Caudate nucleus (tissue), 63 donors: ENCODE measurements at places on chromosomes 5 and 9.

GRCh38 chr9:128689820-128690683 lies 1.0 kb downstream of the SET start:
- no peak for DNase-seq

- DNase-seq: no peak
These were observed 47.8 kb upstream of the TRIM32 start for GRCh38 chr9:116639251-116639741.

DNA sequence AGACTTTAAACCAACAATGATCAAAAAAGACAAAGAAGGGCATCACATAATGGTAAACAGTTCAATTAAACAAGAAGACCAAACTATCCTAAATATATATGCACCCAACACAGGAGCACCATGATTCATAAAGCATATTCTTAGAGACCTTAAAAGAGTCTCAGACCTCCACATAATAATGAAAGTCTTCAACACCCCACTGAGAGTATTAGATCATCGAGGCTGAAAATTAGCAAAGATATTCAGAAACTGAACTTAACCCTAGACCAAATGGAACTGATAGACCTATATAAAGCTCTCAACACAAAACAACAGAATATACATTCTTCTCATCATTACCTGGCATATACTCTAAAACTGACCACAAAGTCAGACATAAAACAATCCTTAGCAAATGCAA lies 11.7 kb upstream of the SPINK14 start:
- no peak for DNase-seq

GRCh38 chr5:8913522-8913921 lies 632.4 kb downstream of the SEMA5A start:
- DNase-seq: no peak

GRCh38 chr9:83013867-83014605 lies 48.9 kb downstream of the RASEF start:
- no peak for DNase-seq

DNA sequence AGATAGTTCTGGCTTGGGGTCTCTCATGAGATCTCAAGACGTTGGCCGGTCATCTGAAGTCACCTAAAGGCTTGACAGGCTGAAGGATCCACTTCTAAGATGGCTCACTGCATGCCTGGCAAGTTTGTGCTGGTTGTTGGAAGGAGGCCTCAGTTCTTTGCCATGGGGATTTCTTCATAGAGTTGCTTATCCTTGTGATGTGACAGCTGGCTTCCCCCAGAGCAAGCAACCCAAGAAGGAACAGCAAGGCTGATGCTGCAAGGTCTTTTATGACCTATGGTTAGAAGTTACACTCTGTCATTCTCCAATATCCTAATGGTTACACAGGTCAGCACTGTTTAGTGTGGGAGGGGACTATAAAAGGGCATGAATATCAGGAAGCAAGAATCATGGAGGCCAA lies 20.7 kb upstream of the GRPEL2 start:
- DNase-seq: no peak

- no peak for DNase-seq
These were observed 42.5 kb upstream of the PHF2 start for GRCh38 chr9:93533863-93534262.

DNA sequence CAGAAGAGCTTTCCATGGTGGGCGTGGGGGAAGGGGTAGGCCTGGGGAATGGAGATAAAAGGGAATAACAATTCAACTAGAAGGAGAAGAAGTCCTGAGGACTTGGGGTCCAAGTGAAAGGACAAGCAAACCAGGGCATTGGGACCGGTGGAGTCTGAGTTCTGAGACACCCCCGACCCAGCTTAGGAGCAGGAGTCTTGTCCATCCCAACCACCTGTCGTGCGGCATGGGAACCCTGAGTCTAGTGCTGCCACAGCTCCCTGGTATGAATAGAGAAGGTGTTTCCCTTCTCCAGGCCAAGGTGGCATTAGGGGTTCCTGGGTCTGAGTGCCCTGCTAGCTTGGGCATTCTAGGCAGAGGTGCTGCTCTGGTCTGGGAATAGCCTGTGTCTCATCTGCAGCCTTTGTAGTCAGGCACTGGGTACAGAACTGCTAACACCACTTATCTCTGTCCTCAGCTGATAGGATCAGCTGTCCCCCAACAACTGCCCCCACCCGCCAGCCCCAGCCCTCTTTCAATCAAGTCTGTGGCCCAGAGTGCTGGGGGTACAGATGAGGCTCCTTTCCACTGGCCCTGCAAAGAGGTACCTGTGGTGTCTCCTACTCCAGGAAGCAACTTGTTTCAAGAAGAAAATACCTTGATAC lies 9.9 kb downstream of the HNRNPAB start:
- DNase-seq: no peak

DNA sequence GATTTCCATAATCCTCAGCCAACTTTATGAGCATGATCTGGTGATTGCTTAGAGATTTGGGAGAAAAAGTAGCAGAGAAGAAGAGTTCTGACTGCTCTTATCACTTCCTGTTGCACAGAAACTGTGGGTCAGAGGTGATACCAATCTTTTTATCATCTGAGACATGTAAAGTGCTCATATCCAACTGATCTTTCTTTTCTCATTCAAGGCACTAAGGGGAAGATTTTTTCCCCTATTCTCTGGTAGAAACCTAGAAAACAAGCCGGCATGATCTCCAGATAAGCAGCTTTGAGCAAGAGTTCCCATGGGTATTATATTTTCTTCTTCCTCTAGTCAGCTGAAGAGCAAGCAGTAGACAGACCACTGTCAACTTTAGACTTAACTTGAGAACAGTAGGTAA lies 29.0 kb upstream of the GPR150 start:
- no peak for DNase-seq

- DNase-seq: no peak
These were observed 71.2 kb upstream of the SLC28A3 start for GRCh38 chr9:84411683-84412267.

- DNase-seq: no peak
These were observed 38.6 kb upstream of the RNF38 start for GRCh38 chr9:36438536-36439236.

DNA sequence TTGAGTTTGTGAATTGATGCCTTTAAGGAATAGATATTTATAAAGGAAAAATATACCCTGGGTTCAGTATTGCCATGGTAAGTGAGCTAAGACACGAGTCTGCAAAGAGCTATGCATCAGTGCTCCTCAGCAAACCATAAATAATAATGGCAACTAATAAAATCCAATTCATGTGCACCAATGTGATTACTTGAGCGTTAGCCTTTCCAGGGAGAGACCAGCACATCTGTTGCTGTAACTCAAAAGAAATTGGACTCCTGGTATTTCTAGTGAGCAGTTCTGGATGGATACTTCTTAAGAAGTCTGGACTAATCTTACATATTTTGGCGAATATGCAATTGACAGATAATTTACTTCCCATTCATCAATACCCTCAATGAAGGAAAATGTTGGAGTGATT lies 373.3 kb downstream of the ARHGEF28 start:
- DNase-seq: no peak

DNA sequence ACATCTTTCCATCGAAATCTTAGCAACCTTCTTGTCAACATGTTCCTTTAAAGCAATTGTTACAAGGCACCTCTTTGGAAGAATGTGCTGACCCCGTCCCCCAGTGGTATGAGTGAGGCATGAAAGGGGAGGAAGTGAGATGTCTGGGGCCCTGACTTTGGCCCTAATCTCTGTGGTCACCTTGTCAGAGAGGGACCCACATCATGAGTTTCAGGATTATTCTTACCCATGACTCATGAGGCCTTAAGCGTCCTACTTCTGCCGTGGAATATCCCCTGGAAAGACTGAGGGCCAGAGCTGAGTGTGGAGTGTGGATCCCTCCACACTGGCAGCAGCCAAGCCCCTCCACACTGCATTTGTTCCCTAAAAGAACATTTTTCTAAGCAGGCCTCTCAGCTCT lies 81.2 kb downstream of the FSTL4 start:
- no peak for DNase-seq

DNA sequence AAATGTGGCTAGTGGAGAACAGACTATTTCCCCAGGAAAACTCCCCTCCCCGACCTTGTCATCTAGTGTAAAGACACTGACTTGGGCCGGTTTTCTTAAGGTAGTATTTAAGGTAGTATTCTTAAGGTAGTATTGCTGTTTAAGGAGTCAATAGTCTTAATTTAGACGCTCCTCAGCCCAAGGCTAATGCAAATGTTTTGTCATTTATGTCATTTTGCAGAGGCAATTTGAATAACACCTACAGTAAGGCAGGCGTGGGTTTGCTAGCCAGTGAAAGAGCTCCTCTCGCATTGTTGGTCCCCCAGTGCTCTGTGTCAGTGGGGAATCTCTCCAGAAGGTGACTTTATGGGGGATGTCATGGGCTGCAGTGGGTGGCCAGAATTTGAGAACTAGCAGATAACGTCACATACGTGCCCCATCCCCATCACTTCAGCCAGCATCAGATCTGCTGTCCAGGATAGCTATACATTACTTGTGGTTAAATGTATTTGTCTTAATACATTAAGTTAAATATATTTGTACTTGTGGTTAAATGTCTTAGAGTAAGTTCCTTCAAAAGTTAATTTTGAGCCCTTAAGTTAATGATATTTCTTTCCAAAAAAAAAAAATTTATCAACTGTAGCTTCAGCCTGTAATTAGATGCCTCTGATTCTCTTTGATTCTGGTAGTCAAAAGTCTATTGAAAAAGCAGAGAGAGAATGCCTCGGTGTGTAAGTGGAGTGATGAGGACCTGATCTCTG lies 2.6 kb downstream of the PPP1R26 start:
- no peak for DNase-seq

DNA sequence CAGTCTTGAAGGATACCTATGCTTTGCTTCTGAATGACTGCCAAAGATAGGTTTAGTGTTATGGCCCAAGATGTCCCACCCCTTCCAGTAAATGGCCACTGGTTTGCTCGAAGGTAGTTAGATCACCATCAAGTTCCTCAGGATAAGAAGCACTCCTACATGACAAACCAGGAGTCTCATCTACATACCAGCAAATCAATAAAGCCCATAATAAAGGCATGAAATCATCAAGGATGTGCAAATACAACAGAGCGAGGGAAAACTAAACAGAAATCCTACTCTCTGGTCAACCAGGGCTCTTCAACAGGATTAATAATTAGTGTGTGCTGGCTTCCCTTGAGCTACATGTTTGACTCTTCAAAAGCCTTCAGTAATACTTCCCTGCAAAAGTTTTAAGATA lies 141.0 kb downstream of the LHFPL2 start:
- DNase-seq: no peak

DNA sequence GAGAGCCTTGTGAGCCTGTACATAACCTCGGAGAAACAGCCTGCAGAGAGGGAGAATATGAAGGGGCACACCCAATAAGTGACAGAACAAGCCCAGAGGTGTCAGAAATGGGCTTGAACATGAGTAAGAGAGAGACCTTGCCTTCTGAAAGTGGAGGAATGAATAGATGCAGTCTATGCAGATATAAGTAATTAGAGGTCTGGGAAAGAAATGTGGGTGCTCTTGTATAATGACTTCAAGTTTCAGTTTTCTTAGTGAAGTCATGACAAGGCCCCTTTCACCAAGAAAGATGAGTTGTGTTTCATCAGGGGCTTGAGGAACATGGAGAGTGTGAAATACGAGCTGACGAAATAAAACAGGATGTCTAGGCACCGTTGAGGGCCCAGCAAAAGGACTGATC lies 15.1 kb downstream of the GRAMD2B start:
- no peak for DNase-seq

DNA sequence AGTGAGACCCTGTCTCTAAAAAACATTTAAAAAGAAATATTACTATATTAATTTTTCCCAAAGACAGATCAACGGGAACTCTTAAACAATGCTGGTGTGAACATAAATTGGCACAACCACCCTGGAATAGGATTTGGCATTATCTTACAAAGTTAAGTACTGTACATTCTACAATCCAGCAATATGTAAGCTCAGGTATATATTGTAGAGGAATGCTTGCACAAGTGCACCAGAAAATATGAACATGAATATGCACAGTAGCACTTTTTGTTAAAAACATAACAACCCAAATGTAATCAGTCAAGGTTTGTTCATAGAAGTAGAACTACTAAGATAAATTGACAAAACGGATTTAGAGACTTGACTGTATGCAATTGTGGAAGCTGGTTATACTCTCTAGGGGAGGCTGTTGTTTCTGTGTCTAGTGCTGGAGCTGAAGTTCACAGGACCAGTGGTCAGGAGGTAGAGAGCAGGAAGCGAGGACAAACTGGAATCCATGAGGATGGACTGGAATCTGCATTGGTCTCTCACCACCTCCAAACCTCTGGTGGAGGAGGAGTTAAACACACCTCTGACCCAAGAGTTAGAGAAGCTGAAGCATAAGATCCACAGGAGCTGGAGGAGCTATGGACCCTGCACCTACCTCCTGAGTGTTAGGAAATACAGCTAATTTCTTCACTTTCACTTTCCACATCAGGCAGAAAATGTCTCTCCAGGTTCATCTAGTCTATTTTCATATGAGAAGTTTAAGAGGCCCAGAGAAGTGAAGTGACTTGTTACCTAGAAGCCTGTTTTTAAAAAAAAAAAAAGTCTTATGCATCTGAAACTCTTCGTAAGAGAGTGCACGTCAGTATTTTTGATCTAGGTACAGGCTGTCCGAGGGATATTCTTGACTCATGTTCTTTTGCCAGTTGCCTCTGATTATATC lies 20.3 kb upstream of the RIC1 start:
- DNase-seq: no peak

DNA sequence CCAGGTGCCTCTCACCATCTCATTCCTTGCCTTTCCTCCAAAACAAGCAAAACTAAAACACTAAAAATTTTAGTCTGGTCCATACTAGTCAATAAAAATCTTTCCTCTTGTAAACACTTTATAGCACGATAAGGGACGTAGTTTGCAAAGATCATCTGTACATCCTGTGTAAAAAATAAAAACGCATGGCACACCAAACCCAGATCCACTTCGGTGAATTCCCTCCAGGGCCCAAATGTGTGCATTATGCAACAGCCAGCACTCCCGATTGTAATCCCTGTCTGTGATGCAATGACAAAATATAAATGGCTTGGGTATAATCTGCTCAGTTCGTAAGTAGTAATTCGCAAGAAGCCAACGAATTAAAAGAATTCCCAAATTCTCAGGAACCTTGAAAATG lies 1.4 kb downstream of the FAM169A start:
- no peak for DNase-seq

- no peak for DNase-seq
These were observed 282.7 kb upstream of the VLDLR start for GRCh38 chr9:2338777-2339365.

GRCh38 chr5:146474065-146474464 lies 26.9 kb downstream of the TCERG1 start:
- no peak for DNase-seq

DNA sequence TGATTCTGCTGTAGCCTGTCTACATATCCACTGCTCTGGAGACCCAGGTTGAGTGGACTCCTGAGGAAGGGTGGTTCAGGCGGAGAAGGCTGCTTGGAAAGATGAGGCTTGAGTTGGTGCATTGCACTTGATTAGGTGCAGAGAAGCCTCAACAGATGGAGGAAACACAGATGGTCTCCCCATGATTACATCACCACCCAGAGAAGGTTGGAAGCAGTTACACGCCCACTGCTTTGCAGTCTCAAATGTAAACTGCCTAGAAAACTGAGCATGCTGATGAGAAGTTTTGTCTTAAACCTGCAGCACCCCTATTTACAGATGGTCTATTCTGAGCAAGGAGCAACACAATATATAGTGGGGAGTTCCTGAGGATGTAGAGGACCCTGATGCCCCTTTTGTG lies 266.6 kb downstream of the PIK3R1 start:
- no peak for DNase-seq
